Heart right ventricle (tissue), 16 donors: ENCODE measurements at places on chromosomes 6 and 20.

GRCh38 chr6:79630883-79631692, at the start of gene SH3BGRL2:
SH3BGRL2 (plus strand) TSS chr6:79631329; CDS start chr6:79631462, 133 bp downstream.
- DNase-seq: peak; percentile 77

DNA sequence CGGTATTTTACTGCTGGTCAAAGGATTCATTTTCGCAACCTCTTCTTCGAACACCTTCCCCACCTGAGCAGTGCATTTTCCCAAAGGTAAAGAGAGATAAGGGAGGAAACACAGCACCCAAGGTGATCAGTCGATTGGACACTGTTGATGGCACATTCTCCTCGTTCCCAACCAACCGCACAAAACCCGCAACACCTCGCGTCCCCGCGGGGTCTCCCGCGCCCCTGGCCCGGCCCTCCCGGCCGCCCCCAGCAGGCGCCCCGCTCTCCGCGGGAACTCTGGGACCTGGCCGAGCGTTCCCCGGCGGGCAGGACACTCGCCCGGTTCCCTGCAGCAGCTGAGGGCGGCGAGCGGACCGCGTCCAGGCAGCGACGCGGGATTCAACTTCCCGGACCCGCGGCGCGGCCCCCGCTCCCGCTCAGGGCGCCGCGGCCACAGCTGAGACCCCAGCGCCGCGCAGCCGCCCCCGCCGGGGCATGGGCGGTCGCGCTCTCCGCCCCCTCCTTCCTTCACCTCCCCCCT, 506 bp downstream of the RGS17 start:
- DNase-seq: no peak

DNA sequence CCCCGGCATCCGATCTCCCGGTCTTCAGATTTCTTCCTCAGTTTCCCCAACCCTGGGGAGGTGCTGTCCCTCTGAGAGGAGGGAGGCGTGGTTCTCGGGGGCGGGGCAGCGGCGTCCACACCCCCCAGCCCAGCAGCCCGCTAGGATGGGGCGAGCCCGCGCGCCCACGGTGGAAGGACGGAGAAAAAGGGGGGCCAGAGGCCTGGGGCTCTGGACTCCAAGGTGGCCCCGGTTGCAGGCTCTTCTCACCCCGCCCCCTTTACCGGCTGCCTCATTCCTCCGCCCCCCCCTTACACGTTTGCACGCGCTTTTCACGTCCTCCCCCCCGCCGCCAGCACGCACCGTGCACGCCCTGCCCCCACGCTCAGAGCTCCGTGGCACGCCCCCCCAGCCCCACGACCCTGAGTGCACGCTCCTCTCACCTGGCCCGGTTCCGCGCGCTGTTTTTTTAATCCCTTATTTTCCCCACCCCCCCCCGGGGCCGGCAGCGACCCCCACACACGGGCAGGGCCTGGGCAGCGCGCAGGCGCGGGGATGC, 402 bp downstream of the ZBTB12 start:
- DNase-seq: peak; percentile 69

GRCh38 chr6:157842212-157842611, 19.2 kb downstream of the SNX9 start:
- DNase-seq: no peak

GRCh38 chr20:22582964-22583772, 1.2 kb downstream of the FOXA2 start:
- DNase-seq: no peak

DNA sequence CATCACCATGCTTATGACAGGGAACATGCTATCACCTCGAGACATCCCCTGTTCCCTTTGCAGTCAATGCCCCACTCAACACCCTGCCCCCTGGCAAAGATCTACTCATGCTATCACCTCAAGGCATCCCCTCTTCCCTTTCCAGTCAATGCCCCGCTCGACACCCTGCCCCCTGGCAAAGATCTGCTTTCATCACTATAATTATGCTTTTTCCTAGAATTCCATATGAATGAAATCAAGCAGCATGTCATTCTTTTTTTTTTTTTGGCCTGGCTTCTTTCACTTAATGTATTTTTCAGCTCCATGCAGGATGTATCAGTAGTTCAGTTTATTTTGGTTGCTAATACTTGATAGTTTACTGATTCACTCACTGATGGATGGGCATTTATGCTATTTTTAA, 554.9 kb downstream of the CDH26 start:
- no peak for DNase-seq
